NK-92 treated with Interleukin-12 subunit alpha and Interleukin-12 subunit beta, amount 100 ng/mL, for 24 hours (cell line): ENCODE measurements at places on chromosomes 4 and X.

DNA sequence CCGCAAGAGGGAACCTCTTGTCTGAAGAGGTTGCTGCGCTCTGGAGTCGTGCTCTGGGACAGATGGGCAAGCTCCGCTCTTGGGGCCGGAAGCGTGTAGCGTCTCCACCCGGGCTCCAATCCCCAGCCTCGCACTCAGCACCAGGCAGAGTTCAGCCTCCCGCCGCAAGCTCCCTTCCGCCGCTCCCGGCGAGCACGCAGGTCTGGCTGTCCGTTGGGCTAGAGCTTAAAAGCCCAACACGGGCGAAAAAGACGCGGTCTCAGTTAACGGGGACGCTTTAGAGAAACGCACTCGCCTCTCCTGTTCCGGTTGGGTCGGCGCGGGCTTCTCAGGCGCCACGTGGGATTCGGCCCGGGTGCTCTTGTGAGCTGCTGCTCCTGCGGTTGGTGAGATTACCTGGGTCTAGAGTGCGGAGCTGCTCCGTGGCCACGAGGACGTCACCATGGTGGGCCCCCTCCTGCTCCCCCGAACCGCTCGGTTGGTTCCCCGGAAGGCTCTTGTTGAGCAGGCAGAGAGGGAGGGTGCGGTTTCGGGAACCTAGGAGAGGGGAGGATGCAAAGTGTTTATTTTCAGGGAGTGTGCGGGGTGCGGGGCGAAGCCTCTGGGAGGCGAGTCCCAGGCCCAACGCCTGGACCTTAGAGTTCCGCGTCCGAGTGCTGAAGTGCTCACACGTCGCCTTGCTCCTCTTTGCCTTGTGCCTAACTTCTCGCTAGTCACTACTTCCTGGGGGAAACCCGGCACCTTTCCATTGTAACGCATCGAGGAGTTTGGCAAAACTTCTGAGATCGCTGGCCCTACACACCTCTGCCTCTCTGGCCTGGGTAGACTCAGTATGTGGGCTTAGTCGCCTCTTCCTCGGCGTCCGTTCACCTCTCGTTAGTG lies at the start of gene TMA16:
Gene TMA16, plus strand, starts transcription at position 331 of the 882 bp plus-strand sequence. Its CDS starts 112 bp downstream, at position 443.
- DNase-seq = peak; percentile 73

DNA sequence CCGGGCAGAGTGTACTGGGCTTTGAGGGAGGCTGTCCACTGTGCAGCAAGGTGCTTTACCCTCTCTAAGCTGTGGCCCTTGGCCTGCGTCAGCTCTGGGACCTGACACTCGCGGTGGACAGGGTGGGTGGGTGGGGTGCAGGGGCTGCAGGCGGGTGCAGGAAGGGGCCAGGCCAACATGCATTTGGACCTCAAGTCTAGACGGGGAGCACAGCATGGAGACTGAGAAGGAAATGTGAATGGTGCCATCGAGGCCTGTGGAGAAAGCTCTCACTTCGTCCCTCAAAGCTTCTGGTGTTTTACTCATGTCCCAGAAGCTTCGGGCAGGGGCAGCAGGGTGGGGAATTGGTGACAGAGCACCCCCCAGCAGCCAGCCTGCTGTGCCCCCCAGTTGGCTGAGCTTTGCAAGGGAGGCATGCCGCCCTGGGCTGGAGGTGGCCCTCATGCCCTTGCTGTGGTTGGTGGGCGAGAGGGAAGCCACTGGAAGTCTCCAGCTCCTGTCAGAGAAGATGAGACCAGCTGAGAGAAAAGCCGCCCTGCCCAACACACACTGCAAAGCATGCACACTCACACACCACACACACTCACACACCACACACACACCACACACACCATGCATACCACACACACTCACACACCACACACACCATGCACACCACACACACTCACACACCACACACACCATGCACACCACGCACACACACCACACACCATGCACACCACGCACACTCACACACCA lies 12.3 kb downstream of the PNMA6E start:
- no peak for DNase-seq

- DNase-seq = no peak
These were observed 1.7 kb upstream of the ZFP42 start for GRCh38 chr4:187993827-187994226.

DNA sequence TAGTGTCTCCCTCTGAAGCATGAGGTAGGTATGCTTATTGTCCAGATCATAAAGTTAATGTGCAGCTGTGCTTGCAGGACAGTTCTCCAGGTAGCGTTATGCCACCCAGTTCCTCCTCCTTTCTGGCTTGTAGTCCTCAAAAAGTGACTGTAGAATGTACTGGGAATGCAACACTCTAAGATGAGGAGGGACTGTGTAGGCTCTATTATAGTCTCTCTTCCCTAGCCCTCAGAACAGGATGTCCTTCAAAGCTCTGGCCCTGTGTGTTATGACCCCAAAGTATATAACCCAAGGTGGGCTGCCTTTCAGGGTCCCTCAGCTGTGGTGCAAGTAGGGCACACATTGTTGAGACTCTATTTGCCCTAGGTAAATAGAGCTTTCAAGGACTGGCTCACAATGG lies 20.8 kb upstream of the MANBA start:
- DNase-seq = no peak

- no peak for DNase-seq
These were observed 132.6 kb upstream of the RPS6KA6 start for GRCh38 chrX:84320614-84321013.

DNA sequence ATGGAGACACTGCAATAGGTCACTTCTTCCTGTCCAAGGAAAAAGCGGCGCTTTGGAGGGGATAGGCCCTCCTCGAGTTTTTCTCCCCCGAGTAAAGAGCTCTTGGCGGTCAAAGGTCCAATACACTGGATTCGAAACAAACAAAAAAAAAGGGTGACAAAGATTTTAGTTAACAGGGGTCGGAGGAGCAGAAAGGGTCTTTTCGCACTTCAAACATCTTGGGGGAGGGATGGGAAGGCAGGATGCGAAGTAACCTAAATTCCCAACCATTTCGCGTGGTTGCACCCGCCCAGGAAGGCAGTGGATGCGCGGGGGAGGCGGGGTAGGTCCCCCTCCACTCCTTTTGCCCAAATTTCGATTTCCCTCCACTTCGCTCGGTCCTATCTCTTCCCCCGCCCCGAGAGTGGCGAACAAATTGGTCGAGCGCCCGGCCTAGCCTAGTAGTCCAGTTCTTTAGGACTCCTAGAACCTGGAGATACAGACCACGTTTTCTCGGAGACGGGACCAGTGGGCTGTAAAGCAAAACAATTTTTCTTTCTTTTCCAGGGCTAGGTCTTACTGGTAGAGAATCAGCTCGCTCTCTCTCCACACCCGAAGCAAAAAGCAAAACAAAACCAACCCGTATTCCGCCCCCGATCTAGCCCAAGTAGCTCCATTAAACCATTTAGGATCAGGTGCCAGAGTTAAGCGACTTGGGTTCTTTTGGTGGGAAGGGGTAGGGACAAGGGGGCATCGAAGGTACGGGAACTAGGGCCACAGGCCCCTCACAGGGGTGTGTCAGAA lies 2.0 kb upstream of the STAG2 start:
- DNase-seq = peak; percentile 9

- DNase-seq = no peak
These were observed 32.0 kb downstream of the CTBP1 start for GRCh38 chr4:1216869-1217294.

GRCh38 chrX:132165005-132165404 lies 37.2 kb upstream of the FRMD7 start:
- DNase-seq = no peak

- DNase-seq = no peak
These were observed 747.6 kb downstream of the PCDH7 start for GRCh38 chr4:31467781-31468180.

DNA sequence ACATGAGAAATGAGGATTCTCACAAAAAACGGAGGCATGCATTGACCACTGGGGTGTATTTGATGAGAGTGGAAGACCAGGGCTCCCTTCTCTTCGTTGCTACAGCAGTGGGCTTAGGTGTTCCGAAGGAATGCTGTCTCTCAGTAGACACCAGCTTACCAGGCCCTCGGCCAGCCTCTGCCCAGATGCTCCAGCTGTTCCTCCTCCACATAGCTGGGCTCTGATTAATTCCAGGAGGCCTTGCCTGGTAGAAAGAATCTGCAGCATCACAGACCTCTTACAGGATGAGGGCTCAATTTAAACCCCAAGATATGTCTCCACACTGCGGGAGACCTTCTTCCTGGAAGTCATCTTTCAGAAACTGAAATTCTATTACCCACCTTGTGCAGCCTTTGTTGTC lies 346.6 kb upstream of the TENM3 start:
- no peak for DNase-seq

DNA sequence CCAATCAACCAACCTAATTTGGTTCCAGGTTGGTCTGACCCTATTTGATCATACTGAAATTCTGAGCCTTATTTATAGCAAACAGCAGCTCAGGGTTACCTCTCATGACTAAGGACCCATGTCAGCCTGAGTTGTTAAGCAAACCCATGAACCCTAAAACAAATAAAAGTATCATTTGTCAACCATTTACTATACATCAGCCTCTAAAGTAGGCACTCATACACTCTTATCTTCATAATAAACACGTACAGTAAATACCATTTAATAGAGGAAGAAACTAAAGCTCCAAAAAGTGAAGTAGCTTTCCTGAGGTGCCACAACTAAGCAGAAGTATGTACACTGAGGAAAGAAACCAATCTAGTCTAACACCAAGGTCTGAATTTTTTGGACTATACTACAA lies 25.2 kb downstream of the MANBA start:
- no peak for DNase-seq

DNA sequence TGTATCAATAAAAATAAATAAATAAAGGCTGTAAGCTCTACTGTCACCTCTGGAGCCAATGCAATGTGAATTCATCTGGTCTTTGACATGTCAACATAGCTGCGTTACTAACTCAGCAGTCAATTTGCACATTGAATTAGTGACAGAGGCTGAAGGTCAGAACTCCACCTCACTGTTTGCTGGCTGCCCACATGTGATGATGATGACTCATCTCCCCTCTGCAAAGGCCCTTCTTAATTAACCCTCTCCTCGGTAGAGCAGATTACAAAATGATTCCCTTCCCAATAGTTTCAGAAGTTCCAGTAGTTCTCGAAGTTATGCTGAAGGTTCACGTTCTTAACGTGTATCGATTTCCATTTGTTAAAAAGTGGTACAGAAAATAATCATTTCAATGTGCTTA lies 1626.0 kb upstream of the TENM3 start:
- no peak for DNase-seq

DNA sequence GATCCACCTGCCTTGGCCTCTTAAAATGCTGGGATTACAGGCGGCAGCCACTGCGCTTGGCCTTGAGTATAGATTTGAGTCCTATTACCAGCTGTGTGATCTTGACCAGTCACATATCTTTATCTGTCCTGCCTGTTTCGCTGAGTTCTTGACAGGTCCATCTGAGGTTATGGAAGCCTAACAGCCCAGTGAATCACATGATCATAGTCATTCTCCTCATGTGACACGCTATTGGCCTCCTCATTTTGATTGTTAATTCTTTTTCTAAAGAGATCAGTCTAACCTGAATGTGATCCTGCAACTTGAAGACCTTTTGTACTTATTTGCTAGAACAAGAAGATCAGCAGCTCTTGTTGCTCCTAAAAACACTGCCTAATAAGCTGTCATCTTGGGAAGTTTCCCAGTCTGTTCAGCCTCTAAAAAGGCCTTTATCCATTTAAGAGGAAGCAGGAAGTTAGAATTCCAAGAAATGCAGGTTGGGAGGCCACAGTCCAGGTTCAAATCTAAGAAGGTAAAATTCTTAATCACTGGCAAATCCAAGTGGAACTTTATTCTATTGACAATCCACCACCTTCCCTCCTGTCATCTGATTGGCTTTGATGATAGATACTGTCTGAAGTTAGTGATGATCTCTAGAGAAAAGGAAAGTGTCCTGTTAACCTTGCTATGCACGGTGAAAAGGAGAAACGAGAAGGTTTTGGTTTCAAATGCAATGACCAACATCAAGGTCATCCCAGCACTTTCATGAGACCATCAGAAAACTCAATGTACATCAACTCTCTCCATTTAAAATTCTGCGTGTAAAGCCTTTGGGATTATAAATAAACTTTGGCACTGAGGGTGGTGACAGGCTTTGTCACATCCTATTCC lies 86.9 kb downstream of the CHRNA9 start:
- DNase-seq = no peak

DNA sequence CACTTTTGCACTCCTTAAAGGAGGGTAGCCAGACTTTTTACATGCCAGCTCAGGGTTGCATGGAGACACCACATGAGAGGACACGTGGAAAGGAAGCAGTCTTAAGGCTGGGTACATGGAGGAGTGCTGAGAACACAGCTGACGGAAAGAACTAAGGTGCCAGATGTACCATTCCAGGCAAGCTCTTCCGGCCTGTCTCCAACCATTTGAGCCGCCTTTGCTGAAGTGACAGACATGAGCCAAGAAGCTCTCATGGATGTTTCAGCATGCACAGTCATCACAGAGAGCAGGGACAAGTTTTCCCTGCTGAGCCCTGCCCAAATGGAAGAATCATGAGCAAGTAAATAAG lies 83.4 kb upstream of the BMP2K start:
- no peak for DNase-seq

GRCh38 chr4:24482871-24483270 lies 101.5 kb downstream of the DHX15 start:
- no peak for DNase-seq

DNA sequence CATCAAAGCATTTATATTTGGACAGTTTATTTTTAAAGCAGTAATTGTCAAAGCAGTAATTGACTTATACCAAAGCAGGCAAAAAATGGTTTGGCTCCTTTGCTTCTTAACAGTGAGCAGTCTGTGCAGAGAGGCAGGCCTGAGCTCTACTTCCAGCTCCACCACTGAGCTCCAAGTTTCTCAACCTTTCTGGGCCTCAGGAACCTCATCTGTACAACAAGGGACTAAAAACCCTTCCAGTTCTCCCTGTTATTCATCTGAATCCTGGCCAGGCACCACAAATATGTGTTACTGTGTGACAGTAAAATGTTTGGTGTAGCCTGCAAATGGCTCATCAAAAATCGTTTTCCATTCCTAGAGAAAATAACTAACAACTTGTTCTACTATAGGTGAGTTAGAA lies 88.7 kb upstream of the TTC29 start:
- DNase-seq = no peak

GRCh38 chrX:19855700-19856381 lies 31.6 kb downstream of the SH3KBP1 start:
- DNase-seq = no peak

DNA sequence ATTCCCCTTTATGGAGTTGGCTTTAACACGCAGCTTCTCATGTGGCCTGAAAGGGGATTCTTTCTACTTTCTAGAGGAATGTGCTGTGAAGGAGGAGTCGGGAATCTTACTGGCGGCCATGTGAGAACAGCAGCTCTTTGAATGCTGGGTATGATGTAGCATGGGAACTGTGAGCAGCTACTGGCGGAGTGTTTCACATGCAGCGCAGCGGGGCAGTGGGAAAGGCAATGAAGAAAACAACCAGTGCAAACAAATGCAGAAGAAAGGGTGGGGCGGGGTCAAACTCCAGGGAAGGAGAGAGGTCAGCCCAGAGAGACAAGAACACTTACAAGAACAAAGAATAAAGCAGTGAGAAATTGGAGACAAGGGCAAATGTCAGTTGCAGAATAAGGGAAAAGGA lies 363.8 kb upstream of the FTHL17 start:
- no peak for DNase-seq

- no peak for DNase-seq
These were observed 25.2 kb upstream of the COL25A1 start for GRCh38 chr4:109327641-109328040.
